PC-9 (cell line): ENCODE measurements at places on chromosomes 4 and X. TPM values are rescaled to one million over a fixed set of nuclear protein-coding genes. Genes with fewer than 3 reads are reported as not detected.

Gene PRR32
- total RNA-seq: not detected in 2 replicates

Gene YIPF7
- total RNA-seq: not detected in 2 replicates

Gene ANAPC10
- total RNA-seq: 16.5 and 20.2 TPM in 2 replicates

Gene RNF150
- total RNA-seq: 0.15 and 0.75 TPM in 2 replicates

Gene MFAP3L
- 6.2 and 6.9 TPM in 2 replicates for total RNA-seq

Gene ODAM
- total RNA-seq: 0.70 TPM in 1 of 2 replicates, not detected in the other

Gene KLF8
- 92.7 and 93.2 TPM in 2 replicates for total RNA-seq

Gene TRIM61
- 0.61 and 0.70 TPM in 2 replicates for total RNA-seq

Gene AGTR2
- total RNA-seq: not detected in 2 replicates

Gene GAGE12H
- not detected in 2 replicates for total RNA-seq

Gene HTN3
- total RNA-seq: not detected in 2 replicates

Gene SLC26A1
- total RNA-seq: 0.53 and 1.3 TPM in 2 replicates

Gene ZFYVE28
- 12.9 and 13.6 TPM in 2 replicates for total RNA-seq

DNA sequence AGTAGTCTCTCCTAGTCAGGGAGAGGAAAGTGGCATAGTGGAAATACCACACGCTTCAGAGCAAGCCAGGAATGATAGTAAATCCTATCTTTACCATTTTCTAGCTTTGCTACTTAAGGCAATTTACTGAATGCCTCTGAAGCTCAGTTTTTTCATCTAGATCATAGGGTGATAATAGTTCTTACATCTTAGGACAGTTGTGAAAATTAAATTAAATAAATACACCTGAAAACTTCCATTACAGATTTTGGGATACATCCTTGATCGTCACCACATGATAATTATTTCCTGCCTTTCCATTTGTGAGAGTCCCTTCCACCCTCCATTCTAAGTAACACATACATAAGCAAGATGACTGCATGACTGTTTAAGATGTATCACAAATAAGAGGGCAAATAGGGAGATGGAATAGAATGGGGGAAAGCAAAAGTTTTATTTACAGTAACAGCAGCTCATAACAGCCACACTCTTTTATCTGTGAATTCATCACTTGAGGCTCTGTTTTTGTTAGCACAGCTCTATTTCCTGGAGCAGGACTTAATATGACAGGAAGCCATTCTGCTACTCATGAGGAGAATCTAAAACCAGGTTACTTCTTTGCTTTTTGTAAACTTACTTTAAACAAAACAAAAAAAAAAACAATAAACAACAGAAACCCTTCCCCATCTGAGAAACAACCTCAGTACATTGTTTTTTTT is 13.4 kb downstream of the P2RY10 start:
- H3K36me3 ChIP-seq: no peaks in the 10 kb centered on the region
- H3K27ac ChIP-seq: no peak overlapping the region
- no peak overlapping the region for H3K4me3 ChIP-seq

DNA sequence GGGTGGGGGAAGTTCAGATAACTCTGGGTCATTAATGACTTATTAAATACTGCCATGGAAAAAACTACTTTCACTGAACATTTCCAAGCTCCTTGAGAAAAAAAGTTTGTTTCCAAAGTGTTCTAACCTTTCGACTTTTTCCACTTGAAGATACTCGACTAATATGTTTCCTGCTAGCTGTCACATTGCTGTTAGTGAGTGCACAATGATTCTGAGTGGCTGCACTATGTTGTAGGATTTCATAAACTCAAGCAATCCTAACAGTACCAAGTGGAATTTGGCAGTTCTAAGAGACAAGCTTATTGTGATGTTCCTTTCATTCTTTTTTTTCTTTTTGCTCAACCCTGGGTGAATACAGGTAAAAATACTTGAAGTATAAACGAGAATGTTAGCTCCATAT is 33.4 kb downstream of the GRXCR1 start:
- no peak overlapping the region for H3K4me3 ChIP-seq
- H3K36me3 ChIP-seq: no peaks in the 10 kb centered on the region
- H3K4me1 ChIP-seq: no peaks in the 10 kb centered on the region
- no peak overlapping the region for H3K27ac ChIP-seq
- no peak for DNase-seq

- no peaks in the 10 kb centered on the region for H3K36me3 ChIP-seq
- H3K27ac ChIP-seq: no peak overlapping the region
- H3K4me1 ChIP-seq: no peaks in the 10 kb centered on the region
- no peaks in the 10 kb centered on the region for H3K27me3 ChIP-seq
- H3K4me3 ChIP-seq: no peak overlapping the region
Observed at GRCh38 chr4:6403400-6403685, 69.1 kb downstream of the PPP2R2C start.

- no peak for DNase-seq
- no peak overlapping the region for H3K4me3 ChIP-seq
- no peaks in the 10 kb centered on the region for H3K36me3 ChIP-seq
Observed at GRCh38 chr4:80139671-80140070, 57.6 kb upstream of the PRDM8 start.

DNA sequence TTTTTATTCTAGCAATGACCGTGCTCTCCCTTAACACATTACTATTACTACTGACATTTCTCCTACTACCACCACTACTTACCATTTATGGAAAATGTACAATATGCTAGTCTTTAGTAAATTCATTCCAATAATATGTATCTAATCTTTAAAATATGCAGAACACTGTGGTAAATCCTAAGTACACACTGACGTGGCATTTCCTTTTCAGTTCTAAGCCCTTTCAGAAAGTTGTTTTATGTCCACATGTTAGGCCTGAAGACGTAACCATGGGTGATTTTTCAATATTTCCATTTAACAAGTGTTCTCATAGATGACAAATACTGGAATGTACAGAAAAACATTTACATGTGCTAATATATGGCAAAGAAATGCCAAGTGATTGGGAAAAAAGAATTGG is 268.6 kb upstream of the SLIT2 start:
- H3K27ac ChIP-seq: no peak overlapping the region
- H3K36me3 ChIP-seq: no peaks in the 10 kb centered on the region
- no peaks in the 10 kb centered on the region for H3K27me3 ChIP-seq
- no peak for DNase-seq
- no peak overlapping the region for H3K4me3 ChIP-seq
- no peaks in the 10 kb centered on the region for H3K4me1 ChIP-seq

DNA sequence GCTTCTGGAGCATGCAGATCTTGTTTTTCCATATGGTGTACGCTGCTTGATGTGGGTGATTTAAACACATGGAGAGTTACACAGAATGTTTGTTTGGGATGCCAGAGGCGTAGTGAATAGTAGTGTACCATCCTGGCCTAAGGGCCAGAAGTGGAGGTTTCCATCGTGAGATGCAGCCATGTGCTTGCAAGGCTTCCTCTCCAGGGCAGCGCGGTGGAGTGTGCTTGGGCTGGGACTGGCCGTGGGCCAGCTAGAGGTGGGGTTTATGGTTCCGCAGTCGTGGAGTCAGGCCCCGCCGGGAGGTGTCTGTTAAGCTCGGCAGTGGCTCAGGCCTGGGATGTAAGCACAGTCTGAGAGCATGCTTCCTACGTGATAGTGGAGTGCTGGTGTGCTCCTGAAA is 14.0 kb downstream of the STOX2 start:
- H3K4me1 ChIP-seq: no peaks in the 10 kb centered on the region
- DNase-seq: no peak
- no peak overlapping the region for H3K4me3 ChIP-seq

DNA sequence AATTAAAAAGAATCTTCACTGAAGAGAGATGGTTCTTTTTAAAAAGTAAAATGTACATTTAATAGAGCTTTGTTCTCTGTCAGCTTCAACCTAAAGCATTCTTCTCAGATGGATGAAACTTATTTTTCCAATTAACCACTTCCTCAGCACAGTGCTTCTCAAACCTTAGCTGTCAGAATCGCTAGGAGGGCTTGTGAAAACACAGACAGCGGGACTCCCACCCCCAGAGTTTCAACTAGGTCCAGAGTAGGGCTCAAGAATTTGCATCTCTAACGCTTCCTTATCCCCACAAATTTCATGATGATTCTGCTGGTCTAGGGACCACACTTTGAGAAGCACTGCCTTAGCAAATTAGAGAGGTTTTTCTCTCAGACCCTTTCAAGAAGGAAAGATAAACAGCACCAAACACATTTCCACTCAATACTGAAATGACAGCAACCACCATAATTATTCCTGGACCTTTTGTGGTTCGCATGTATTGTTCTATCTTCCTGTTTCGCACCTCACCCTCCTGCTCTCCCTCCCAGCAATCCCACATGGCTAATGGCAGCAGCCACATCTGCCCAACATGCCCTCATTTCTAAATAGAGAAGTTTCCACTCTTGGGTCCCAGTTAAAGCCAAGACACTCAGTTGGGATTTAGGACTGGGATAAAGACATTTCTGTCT is 73.2 kb downstream of the ZNF827 start:
- DNase-seq: no peak
- H3K4me1 ChIP-seq: no peaks in the 10 kb centered on the region
- H3K27me3 ChIP-seq: no peaks in the 10 kb centered on the region
- no peaks in the 10 kb centered on the region for H3K36me3 ChIP-seq
- H3K4me3 ChIP-seq: no peak overlapping the region
- no peak overlapping the region for H3K27ac ChIP-seq

DNA sequence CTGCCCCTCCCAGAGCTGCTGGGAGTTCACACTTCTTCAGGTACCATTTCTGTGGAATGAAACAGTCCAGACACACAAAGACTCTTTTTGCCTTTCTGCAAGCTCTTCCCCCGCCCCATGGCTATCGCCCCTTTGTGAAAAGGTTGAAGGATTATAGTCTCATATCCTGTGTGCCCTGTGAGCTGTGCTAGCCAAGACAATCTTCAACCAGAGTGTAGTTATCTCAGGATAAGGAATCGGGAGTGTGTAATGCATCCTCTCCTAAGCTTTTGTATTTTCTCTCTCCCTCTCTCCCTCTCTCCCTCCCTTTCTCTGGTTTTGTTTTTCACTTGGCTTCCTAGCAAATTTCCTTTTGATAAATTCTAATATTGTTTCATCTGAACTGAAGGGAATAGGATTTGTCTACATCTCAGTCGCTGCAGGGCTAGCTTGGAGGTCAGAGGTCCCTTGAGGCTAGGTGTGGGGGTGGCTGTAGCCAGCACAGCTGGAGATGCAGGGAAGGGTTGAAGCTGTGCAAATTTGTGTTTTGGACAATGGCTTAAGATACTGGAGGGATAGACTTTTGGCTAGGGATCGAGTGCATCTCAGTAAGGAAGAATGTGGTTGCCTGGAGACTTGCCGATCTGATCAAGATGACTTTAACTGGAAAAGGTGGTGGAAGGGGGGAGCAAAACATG is 74.6 kb upstream of the NALF2 start:
- H3K27ac ChIP-seq: no peak overlapping the region
- no peaks in the 10 kb centered on the region for H3K4me1 ChIP-seq
- DNase-seq: no peak
- peaks cover 15% of the 10 kb centered on the region; the same call in 1 of the 2 replicates for H3K27me3 ChIP-seq
- no peaks in the 10 kb centered on the region for H3K36me3 ChIP-seq

DNA sequence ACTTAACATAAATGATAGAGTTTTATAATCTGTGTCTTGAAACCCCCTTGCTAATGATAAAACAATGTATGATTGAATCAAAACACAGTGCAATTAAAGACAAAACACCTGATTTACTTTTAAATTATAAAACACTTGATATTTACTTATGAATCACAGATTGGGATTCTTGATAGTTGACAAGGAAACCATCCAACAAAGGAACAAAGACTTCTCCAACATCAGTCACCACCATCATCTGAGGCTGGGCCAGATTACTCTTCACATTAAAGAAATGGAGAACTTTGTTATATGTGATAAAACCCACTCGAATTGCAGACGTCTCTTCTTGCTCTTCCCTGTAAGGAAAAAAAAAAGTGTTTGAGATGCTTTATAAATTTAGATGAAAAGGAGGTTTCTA is 67.4 kb downstream of the METTL14 start:
- H3K36me3 ChIP-seq: no peaks in the 10 kb centered on the region
- H3K27me3 ChIP-seq: no peaks in the 10 kb centered on the region
- no peak for DNase-seq
- no peak overlapping the region for H3K4me3 ChIP-seq
